AG04450 (cell line): ENCODE measurements at places on chromosomes 16 and 17. TPM values are rescaled to one million over a fixed set of nuclear protein-coding genes. Genes with fewer than 3 reads are reported as not detected.
A peak's percentile ranks its signal among the peaks of the same experiment; 100 is the strongest.

TSPOAP1 gene
- polyA plus RNA-seq, result 1.5 and 1.7 TPM in 2 replicates

DNA sequence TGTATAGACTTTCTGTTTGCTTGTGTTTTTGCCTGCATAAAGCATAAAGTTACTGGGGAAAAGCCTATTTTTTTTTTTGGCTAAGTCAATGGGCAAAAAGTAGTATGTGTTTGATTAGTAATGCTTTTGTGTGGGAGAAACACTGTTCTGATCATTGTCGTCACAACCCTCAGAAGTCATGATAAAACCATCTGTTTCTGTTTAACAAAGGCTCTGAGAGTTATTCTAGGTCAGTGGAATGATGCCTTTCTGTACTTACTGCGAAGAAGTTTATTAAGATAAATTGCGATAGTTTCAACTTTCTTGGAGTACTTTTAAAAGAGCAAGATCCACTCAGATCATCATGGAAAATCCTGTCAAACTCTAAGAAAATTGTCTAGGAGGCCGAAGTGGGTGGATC is 80.9 kb downstream of the PRKCA start:
- peak; percentile 80 for DNase-seq

SLFN11 gene
- 53.3 and 73.2 TPM in 2 replicates for polyA plus RNA-seq

P3H4 gene
- 51.5 and 58.8 TPM in 2 replicates for polyA plus RNA-seq

GRCh38 chr16:27110524-27110896 is 43.8 kb downstream of the C16orf82 start:
- DNase-seq, result no peak

NPIPB13 gene
- polyA plus RNA-seq, result 0.83 and 1.7 TPM in 2 replicates

GRCh38 chr16:81657224-81657623 is 121.9 kb upstream of the PLCG2 start:
- DNase-seq, result no peak

DNA sequence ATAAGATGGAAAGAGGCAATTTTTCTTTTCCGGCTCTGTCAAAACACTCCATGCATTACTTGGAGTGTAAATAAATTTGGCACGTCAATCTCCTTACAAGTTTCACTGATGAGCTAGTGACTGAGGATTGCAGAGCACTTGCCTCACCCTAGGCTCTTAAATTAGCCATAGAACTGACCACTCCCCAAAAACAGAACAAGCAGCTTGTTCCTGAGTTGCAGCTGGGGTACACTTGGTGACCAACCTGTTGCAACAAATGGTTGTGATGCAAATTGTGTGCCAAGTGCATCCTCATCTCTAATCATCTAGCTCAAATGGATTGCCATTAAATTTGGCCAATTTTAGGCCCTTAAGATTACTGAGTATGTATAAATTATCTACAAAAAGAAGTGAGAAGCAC is 67.0 kb downstream of the CACNG1 start:
- no peak for DNase-seq

GRCh38 chr16:89115216-89115861 is 21.7 kb downstream of the ACSF3 start:
- DNase-seq, result no peak

- no peak for DNase-seq
Observed at GRCh38 chr16:69064764-69065313, 40.6 kb upstream of the HAS3 start.

GRCh38 chr17:74123866-74124444 is 79.5 kb upstream of the RPL38 start:
- DNase-seq, result no peak

- no peak for DNase-seq
Observed at GRCh38 chr16:72473631-72474030, 301.7 kb upstream of the PMFBP1 start.

DNA sequence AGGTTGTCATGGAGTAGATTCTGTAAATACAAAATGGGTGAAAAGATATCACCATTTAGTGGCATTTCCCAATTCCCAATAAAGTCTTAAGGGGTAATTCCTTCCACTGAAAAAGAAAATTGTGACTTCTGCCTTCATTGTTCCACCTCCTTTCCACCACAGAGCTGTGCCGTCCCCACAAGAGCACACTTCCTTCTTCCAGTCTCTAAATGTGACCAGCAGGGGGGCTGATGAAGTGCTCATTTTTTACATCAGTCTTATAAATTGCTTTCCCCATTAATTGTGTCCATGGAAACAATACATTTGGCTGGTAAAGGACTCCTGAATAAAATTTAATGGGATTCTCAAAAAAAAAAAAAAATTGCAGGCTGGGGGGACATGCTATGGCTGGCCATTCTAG is 260.8 kb upstream of the PSMD7 start:
- DNase-seq, result no peak

- DNase-seq, result no peak
Observed at GRCh38 chr17:51059781-51060180, 60.9 kb downstream of the SPAG9 start.

- DNase-seq, result no peak
Observed at GRCh38 chr17:58385359-58385899, 31.9 kb downstream of the RNF43 start.

DHRS7C gene
- not detected in 2 replicates for polyA plus RNA-seq

- DNase-seq, result no peak
Observed at GRCh38 chr16:29987371-29988085, 7.9 kb downstream of the HIRIP3 start.

SPNS2 gene
- not detected in 2 replicates for polyA plus RNA-seq

HS3ST3B1 gene
- polyA plus RNA-seq, result 9.6 and 10.3 TPM in 2 replicates

DNA sequence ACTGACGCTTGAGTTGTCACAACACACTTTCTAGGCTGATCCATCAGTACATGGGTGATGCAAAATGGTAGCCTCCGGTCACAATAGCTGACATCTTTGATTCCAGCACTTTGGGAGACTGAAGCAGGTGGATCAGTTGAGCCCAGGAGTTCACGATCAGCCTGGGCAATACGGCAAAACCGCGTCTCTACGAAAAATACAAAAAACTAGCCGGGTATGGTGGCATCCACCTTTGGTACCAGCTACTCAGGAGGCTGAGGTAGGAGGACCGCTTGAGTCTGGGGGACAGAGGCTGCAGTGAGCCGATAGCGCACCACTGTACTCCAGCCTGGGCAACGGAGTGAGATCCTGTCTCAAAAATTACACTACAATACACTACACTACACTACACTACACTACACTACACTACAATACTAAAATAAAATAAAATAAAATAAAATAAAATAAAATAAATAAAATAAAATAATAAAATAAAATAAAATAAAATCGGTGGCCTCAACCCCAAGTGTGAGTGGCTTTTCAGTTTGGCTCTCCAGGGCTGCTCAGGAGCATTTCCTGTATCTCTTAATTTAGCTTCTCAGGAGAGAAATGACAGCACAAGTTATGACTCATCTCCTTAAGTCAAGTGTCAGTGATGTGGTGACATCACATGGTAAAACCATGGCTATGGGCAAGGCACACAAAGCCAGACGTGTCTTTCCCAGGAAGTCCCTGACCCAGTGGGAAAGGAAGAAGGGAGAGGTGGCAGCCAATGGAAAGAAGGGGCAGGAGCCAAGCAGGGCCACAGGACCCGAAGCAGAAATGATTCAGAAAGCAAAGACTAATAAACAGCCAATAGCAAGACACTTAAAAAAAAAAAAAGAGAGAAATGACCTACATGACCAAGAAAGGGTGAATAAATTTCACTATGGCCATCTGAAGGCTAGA is 75.3 kb upstream of the TBC1D3K start:
- DNase-seq, result peak; percentile 21

GRCh38 chr16:10565167-10565566 is 15.2 kb downstream of the EMP2 start:
- no peak for DNase-seq

DNA sequence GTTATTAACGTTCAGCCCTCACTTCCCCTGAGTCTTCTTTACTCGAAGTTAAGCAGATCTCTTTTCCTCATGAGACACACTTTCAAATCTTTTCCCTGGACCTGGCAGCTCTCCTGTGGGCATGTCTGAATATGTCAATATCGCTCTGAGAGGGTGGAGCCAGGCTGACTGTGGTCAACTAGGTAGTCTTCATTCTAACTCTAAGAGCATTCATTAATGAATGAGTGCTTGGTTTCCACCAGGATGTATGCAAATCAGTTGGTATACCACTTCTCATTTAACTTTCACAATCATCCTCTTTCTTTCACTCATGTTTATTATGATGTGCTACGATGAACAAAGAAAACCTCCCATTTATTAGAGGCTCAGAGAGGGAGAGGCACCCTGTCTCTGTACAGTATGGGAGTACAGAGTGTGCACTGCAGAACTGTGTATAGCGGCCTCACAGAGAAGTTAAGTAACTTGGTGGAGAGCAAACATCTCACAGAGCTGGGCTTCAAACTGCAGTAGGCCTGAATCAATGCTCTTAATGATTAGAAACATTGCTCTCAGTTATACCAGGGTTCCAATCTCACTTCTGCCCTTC is 39.9 kb downstream of the OTOA start:
- no peak for DNase-seq

GRCh38 chr17:51056813-51057510 is 63.7 kb downstream of the SPAG9 start:
- peak; percentile 61 for DNase-seq

DNA sequence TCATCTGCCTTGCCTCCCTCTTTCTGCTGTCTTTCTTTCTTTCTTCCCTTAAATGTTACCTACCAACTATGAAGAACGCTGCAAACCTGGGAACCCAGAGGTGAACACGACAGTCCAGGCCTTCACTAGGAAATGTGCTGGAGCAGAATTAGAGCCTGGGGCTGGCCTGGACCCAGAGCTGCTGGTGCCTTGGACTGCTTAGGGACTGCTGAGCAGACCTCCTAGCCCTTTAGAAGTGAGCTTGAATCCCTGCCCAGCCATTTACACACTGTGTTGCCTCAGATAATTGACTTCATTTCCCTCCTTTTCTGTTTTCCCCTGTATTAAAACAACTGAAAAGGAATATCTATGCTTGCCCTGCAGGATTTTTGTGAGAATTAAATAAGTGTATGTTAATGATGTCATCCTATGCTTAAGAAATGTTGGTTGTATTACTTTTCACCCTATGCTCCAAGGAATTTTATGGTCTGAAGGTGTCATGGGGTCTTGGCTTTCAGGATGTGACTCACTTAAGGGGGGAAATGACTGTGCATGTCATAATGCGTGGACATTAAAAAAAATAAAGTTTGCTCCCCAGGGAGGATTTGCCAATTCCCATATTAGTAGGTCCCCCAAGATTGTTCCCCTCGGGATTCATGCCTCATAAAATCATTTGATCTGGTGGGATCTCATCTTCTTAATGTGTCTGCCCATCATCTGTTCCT is 11.5 kb downstream of the CDH13 start:
- no peak for DNase-seq

GRCh38 chr17:64571746-64572145 is 65.0 kb downstream of the CEP95 start:
- DNase-seq, result no peak

DNA sequence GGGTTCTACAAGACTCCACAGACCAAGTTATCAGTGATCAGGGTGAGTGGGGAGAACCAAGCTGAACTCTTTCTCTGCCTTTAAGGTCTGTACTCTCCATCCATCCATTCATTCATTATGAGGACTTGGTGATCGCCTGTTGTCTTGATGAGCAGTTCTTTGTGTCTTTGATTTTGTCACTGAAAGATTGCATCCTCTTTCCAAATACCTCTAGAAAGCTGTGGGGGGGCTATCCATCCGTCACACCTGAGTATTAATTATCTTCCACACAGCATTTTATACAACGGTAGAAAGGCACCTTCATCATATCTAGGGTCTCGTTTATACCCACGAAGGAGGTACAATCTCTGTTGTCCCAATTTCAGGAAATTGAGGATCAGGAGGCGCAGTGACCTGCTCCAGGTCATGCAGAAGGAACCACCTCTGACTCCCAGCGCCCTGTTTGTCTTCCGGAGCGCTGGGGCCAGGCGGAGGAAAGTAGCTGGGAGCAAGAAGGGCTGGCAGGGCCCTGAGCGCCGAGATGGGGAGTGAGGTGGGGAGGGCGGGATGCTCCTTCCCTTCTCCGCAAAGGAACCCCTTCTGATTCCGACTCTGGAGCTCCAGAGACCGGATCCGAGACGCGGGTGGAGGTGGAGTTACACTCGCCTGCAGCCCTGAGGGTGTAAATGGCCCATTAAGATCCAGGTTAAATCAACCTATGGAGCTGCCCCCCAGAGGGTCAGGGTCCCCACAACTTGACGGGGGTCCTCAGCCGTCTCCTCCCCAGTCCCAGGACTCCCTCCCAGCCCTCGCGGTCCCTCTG is 605 bp upstream of the ABAT start:
- DNase-seq, result no peak

CTRL gene
- 0.14 and 0.29 TPM in 2 replicates for polyA plus RNA-seq

DNA sequence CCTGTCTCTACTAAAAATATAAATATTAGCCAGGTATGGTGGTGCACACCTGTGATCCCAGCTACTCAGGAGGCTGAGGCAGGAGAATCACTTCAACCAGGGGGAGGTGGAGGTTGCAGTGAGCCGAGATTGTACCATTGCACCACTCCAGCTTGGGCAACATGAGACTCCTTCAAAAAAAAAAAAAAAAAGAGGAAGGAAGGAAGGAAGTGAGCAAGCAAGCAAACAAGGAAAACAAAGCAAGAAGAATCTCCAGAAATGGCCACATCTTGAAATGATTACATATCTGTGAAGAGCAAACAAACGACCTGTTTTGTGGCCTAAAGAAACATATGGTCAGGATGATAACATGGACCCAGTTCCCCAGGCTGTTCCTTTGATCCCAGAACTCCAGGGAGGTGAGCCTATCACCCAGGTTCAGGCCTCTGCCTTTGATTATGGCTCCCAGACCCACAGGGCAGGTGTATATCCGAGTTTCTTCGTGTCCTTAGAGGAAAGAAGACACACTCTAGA is 8.9 kb downstream of the ACOX1 start:
- no peak for DNase-seq

GRCh38 chr16:30785126-30786106 is 1.6 kb downstream of the ZNF629 start:
- no peak for DNase-seq

DNA sequence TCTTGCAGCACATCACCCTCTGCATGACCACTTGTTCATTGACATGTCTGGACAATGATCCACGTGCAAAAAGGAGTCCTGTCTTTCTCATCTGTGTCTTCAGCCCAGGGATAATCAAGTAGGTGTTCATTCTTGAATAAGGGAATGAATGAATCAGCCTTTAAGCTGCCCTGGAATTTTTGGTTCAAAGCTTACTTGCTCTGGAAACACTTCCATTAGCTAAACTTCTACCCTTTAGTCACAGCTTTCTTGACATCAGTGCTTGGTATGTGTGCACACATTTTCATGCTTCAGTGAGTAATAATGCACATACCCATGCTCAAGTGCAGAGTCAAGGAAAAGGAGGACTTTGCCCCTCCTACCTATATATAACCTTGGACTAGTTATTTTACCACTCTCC is 103.0 kb upstream of the CDH13 start:
- DNase-seq, result no peak

- DNase-seq, result no peak
Observed at GRCh38 chr17:40479754-40480480, 21.5 kb downstream of the TNS4 start.

GRCh38 chr17:29078183-29079045 is 35.5 kb downstream of the PIPOX start:
- DNase-seq, result no peak

CLEC10A gene
- polyA plus RNA-seq, result not detected in 2 replicates

GRCh38 chr17:42901535-42902229 is 1.1 kb downstream of the G6PC1 start:
- no peak for DNase-seq

GRCh38 chr16:50548909-50549560 is 839 bp downstream of the NKD1 start:
- DNase-seq, result no peak

ERN1 gene
- 4.5 and 4.7 TPM in 2 replicates for polyA plus RNA-seq

HLF gene
- polyA plus RNA-seq, result not detected in 2 replicates

GRCh38 chr17:44256671-44257070 is 11.3 kb downstream of the SLC4A1 start:
- no peak for DNase-seq

- no peak for DNase-seq
Observed at GRCh38 chr17:67025216-67025792, 19.1 kb upstream of the CACNG1 start.

- no peak for DNase-seq
Observed at GRCh38 chr16:5917436-5918195, 820.0 kb upstream of the EEF2KMT start.
